GM04503 (cell line): ENCODE measurements at places on chromosomes 6 and 20.

- DNase-seq = no peak
Observed at GRCh38 chr20:53883098-53883911, 187.1 kb downstream of the BCAS1 start.

GRCh38 chr6:65202738-65203137, 504.3 kb downstream of the EYS start:
- no peak for DNase-seq

GRCh38 chr6:12873691-12874090, 157.1 kb downstream of the PHACTR1 start:
- DNase-seq = no peak

DNA sequence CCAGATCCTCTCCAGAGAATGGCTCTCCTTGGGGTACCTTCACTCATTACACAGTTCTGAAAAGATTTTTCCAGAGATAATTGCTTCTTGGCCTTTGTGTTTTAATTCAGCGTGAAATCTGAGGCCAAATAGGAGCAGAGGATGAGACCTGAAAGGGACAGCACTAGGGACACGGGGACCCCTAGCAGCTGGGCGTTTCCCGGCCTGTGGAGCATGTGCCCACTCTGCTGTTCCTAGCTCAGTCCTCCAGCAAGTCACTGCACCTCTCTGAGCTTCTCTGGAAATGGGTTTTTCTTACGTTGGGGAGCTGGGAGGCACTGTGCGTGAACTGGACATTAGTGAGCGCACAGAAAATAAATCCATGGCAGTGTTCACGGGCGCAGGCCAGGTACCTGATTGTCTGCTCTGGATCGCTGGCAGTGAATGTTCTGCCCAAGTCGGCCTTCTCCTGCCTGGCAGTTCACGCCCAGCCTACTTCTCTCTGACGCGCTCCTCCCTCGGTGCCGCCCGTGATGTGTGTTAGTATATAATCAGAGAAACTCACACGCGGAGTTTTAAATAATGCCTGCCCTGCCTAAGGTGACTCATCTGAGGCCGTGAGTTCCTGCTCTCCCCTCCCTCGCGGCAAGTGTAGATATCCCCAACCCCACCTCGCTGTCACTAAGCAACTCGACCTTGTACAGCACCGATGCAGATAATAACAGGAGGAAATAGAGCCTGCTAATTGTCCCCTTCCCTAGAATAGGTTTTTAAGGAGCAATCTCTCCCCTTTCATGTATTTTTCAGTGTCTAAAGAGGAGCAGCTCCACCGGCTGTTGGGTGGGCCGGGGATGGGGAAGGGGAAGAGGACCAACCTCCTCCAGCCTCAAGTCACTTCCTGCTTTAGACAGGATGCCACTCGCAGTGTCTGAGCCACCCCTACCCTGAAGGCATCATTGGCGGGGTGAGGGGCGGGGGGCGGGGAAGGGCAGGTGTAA, 2.7 kb upstream of the TUBB2A start:
- DNase-seq = no peak

- DNase-seq = no peak
Observed at GRCh38 chr6:28462401-28462800, 19.1 kb upstream of the ZSCAN23 start.

- no peak for DNase-seq
Observed at GRCh38 chr20:33826270-33826897, 15.2 kb downstream of the CHMP4B start.

- no peak for DNase-seq
Observed at GRCh38 chr6:56902641-56903464, 52.1 kb upstream of the BEND6 start.

GRCh38 chr6:35031611-35032529, 109.3 kb downstream of the TCP11 start:
- no peak for DNase-seq

GRCh38 chr6:454148-454991, 62.8 kb downstream of the IRF4 start:
- DNase-seq = no peak

DNA sequence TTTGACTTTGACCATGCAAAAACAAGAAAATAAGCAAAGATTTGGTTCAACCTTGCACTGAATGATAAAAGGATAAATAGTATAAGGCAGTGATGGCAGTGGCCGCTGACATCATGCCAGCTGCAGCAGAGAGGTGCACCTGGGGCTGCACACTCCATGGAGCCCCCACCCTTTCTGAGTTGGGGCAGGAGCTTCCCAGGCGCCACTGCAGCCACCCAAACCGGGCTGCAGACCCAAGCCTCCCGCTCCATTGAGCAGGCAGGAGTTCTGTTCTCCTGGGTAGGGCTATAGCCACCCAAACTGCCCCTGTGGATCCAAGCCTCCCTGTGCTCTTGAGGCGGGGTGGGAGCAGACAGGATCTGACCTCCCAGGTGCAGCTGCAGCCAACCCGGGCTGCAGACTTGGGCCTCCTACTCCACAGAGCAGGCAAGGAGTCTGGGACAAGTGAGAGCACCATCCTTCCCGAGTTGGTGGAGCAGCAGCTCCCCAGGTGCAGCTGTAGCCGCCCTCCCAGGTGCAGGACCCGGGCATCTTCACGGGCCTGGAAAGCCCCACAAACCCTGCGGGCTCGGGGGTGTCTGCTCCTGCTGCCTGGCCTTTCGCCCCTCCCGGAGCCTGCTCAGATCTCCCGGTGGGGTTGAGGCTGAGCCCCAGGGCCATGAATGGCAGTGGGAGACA, 537.9 kb downstream of the TENT5A start:
- DNase-seq = no peak

DNA sequence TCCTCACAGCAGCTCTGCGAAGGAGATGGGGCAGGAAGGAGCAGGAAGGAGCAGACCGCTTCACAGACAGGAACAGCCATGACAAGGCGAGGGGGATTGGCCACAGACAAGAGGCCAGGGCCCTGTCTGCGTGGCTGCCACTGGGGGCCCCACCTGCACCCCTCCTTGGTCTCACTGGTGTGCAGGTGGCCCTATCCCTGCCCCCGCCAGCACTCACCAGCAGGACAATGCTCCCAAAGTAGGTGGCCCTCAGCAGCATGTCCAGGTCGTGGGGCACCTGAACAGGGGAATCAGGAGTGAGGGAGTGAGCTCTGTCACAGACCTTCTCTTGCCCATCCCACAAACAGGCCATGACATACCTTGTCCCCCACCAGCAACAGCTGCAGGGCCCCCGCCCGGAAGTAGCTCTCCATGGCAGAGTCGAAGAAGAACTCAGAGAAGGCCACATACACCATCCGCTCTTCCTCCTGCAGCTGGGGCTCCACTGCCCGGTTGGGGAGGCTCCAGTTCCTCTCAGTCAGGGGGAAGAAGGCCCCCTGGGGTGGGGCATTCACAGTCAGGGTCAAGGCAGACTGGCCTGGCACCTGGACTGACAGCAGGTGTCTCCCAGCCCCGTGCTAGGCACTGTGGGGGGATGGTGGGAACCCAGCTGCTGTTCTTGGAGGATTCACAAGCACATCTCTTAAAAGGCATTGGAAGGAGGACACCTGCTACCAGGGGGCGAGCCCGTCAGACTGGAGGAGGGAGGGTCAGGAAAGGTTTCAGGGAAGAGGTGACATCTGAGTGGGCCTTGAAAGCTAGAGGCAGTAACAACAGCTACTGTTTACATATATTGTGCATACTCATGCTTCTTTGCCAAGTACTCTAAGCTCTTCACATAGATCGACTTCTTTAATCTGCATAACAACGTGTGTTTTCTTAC, 7.1 kb downstream of the PLTP start:
- no peak for DNase-seq

DNA sequence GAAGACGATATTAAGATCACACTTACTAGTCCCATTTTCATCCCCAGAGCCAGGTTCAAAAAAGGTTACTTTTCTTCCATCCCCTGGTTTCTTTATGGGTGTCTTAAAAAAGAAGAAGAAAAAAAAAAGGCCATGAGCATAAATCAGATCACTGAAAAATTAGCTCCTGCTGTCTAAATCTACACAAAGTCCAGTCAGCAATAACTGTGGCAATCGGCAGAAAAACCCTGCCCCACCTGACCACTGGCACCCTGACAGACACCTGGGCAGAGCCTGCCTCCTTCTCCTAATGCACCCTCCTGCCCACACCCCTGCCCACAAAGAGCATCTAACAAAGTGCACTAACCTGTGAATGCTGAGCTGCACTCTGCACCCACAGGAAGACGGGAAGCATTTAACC, 69.8 kb downstream of the STAU1 start:
- no peak for DNase-seq

DNA sequence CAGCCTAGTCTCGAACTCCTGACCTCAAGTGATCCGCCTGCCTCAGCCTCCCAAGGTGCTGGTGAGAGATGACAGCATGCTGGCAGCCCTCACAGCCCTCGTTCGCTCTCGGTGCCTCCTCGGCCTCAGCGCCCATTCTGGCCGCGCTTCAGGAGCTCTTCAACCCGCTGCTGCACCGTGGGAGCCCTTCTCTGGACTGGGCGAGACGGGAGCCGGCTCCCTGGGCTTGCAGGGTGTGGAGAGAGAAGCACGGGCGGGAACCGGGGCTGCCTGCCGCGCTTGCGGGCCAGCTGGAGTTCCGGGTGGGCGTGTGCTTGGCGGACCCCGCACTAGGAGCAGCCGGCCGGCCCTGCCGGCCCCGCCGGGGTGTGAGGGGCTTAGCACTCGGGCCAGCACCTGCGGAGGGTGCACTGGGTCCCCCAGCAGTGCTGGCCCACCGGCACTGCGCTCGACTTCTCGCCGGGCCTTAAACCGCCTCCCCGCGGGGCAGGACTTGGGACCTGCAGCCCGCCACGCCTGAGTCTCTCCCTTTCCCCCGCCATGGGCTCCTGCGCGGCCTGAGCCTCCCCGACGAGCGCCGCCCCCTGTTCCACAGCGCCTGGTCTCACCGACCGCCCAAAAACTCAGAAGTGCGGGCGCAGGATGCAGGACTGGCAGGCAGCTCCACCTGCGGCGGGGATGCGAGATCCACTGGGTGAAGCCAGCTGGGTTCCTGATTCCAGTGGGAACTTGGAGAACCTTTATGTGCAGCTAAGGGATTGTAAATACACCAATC, 31.5 kb upstream of the RANBP9 start:
- DNase-seq = no peak

- DNase-seq = no peak
Observed at GRCh38 chr6:168330403-168330802, 10.8 kb upstream of the DACT2 start.

GRCh38 chr6:68575765-68576439, 59.2 kb upstream of the ADGRB3 start:
- DNase-seq = no peak

- no peak for DNase-seq
Observed at GRCh38 chr6:164744301-164744700, 565.1 kb downstream of the C6orf118 start.

- DNase-seq = no peak
Observed at GRCh38 chr6:42889815-42890214, 10.4 kb downstream of the RPL7L1 start.

- no peak for DNase-seq
Observed at GRCh38 chr20:13659288-13659687, 20.6 kb upstream of the TASP1 start.

DNA sequence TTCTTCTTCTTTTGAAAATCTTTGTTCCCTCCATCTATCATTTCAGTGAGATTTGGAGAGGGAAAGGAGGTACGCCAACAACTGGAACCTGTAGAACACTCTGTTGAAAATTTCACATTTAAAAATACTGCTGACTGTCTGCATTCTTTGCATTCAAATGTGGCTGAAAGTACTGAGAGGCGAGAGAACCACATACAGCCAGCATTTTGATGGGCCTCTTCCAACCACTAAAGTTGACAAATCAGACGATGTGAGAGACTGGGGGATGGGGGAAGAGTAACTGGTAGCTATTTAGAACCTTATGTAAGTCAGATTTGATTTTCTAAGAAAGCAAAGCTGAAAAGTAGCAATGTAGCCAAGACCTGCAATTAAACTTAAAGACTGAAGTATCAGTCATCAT, 77.5 kb downstream of the FKBP5 start:
- DNase-seq = peak; percentile 43

DNA sequence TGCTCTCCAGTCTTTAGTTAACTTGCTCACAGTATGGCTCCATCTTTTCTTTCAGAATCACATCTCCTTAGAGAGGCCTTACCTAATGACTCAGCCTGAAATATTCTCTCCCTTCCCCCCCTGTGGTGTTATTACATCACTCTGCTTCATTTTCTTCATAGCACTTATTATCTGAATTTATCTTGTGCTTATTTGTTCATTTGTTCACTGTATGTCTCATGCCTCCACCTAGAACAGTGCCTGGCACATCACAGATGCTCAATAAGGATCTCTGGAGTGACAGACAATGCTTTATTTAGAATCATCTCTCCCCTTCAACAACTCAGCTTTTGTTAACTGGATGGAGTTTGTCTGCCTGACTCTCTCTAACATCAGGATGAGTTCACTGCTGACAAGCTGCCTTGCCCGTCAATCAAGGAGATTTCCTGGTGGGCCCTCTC, 96.6 kb upstream of the MAN1A1 start:
- DNase-seq = peak; percentile 42

- DNase-seq = no peak
Observed at GRCh38 chr6:551405-551804, 105.5 kb downstream of the HUS1B start.
